Stimulated activated CD8-positive, alpha-beta memory T cell treated with anti-CD3 and anti-CD28 coated beads, Interleukin-12 subunit alpha, Interleukin-12 subunit beta, amount 100 ng/mL, for 4 hours (primary cell): ENCODE measurements at places on chromosomes 3 and 15.
A peak's percentile ranks its signal among the peaks of the same experiment; 100 is the strongest.

DNA sequence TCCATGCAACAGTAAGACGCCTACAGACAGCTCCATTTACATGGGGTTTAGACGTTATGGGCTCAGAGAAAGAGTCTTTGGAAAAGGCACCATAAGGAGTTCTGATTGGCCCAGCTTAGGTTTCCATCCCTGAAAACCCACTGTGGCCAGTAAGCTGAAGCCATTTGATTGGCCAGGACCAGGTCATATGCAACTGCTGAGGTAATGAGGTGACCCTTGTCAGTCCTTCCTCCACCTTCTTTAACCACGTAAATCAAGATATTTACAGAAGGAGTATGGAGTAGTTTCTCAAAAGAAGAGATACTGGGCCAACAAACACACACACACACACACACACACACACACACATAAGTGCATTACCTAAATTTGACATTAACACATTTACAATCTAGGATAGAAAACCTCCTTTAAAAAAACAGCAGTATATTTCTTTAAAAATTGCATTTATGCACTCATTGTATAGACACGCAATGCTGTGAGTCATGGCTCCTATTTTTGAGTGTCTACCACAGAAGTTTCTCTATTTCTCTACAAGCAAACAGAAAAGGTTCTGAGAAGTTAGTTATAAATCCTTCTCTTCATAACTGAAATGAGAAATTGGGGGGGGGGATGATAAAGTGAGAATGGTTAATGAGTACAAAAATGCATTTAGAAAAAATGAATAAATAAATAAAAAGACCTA lies 16.3 kb upstream of the MB21D2 start:
- DNase-seq: no peak

DNA sequence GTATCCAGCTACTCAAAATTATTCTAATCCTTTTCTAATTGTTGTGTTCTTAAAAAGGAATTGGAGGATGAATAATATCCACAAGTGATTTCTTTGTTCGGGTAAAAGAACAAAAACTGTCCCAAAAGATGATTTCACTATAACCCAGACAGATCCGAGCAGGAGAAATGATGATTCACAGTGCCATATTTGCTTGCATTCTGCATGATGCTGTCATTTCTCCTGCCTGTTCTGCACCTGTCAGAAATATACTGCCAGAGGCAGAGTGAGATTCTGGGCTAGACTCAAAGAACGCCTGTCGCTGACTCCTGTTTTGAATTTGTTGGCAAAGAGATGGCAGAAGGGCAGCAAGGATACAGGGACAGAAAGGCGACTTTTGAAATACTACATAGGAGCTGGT lies 34.7 kb upstream of the SLC24A5 start:
- DNase-seq: no peak

- DNase-seq: no peak
Observed at GRCh38 chr3:159366476-159366875, 564.6 kb downstream of the MFSD1 start.

DNA sequence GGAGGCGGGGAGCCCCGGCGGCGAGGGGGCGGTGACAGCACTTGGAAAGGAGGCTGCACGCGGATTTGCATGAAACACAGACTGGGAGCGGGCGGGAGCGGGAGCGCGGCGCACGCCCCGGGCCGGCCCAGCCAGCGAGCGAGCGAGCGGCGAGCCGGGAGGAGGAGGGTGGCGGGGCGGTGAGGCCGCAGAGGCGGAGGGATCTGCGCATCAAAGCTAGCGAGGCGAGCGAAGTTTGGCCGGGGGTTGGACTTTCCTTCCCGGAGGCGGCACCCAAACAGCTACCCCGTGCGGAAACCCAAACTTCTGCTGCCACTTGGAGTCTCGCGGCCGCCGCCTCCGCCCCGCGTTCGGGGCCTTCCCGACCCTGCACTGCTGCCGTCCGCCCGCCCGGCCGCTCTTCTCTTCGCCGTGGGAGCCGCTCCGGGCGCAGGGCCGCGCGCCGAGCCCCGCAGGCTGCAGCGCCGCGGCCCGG lies at the start of gene SMAD3:
Gene SMAD3, plus strand, starts transcription at position 72 of the 475 bp plus-strand sequence. CDS start 553 bp downstream, outside the sequence.
- peak; percentile 62 for DNase-seq

DNA sequence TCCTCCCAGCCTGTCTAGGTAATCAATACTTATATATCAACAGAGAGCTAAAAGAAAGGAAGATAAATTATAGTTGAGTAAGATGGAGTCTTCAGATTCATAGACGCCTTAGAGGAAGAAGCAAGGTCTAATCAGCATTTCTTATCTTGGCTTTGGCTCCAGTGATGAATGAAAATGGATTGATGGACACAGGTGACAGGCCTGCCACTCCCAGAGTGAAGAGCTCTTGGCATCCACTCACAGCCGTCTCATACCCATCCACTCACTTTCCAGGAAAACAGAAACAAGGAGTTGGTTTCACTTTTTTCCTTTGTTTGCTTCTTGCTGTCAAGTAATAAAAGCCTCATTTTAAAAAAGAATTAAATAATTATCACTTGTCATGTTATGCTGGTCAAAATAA lies 168.2 kb downstream of the MFSD1 start:
- DNase-seq: no peak

- DNase-seq: peak; percentile 72
Observed at GRCh38 chr3:52001443-52001974, 5.8 kb upstream of the RPL29 start.

DNA sequence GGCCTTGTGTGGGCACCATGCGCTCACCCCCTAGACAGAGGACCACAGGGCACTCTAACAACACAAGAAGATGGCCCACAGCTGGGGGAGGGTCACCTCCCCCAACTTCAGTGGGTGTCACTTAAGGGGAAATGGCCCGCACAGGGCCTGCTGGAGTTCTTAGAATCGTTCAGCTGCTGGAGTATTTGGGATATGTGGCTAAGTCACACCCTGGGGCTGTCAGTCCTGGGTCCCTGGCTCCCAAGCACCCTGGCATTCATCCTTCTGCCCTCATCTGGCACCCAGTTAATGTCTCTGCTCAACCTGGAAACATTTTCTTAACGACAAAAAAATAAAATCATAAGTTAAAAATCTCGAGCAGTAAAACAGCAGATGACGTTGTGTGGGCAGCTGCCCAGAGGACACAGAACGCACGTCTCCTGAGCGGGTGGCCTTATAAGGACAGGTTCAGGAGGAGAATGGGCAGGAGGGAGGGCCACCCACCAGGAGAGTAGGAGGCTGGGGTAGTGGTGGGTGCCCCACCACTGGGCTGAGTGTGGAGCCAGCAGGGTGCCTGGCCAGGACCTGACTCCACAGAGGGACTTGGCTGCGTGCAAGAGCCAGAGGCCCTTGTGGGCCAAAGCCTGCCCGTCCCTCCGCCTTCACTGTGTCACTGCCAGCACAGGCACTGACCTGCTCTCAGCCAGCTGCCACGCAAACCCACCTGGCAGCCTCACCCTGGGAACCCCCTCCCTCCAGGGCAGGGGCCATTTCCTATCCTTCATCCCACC lies 11.5 kb downstream of the KBTBD13 start:
- DNase-seq: no peak

DNA sequence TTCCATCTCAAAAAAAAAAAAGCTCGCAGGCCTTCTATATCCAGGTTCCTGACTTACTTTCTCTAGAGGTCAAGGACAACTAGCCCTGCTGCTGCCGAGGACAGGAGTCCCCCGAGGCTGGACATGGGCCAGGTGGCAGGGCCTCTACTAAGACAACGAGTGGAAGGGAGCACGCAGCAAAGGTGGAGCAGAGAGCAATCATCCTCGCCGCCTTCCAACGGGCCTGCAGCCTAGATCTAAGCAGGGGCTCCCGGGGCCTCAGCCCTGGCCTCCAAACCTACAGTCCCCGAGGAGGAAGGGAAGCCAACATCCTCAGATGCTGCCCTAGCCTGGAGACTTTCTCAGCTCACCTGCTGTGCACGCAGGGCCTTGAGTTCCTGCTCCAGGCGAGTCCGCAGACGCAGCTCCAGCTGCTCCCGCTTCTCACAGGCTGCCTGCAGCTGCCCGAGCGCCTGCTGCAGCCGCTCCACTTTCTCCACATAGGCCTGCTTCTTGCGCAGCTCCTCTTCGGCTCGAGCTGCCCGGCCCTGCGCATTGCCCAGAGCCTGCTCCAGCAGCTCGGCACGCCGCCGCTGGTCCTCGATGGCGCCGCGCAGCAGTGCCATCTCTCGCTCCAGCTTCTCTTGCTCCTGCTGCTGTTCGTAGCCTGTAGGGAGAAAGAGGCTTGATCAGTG lies 12.9 kb downstream of the AMOTL2 start:
- DNase-seq: no peak

- no peak for DNase-seq
Observed at GRCh38 chr3:12974819-12975218, 98.4 kb downstream of the IQSEC1 start.

DNA sequence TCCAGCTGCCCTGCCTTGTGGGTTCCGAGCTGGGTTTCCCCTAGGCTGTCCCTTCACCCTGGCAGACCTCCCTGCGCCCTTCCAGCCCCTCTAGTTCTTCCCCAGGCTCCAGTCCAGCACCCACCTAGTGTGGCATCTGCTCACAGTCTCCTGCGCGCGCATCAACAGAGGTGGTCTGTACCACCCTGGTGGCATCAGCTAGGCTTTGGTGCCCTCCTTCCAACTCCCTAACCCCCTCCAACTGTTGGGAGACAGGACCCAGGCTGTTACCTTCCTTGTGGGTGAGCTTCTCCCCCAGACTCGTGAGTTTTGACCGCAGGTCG lies 8.0 kb downstream of the CALML4 start:
- no peak for DNase-seq

GRCh38 chr3:71254281-71255057 lies 329.1 kb downstream of the FOXP1 start:
- no peak for DNase-seq

- DNase-seq: no peak
Observed at GRCh38 chr3:2861120-2861519, 249.1 kb downstream of the IL5RA start.

DNA sequence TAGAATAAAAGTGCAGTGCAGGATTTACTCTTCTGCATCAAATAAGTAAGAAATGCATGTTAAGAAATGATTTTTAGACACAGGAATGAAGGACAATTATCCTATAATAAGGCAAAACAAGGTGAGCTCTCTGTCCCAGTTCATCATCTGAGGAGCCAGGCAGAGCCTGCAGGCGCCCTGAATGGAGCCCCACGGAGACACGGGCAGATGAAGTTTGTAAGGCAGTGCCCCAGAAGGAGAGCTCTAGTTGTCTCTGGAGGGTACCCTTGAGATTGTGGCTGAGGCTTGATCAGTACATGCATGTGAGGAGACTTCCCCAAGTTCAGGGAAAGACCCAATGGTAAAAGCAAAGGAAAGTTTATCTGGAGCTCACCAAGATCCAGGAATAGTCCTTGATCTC lies 50.3 kb downstream of the ATP10A start:
- DNase-seq: no peak

- DNase-seq: no peak
Observed at GRCh38 chr3:195763843-195764825, 43.4 kb downstream of the MUC20 start.

GRCh38 chr3:139534992-139535879 lies 4.3 kb downstream of the RBP1 start:
- DNase-seq: no peak

DNA sequence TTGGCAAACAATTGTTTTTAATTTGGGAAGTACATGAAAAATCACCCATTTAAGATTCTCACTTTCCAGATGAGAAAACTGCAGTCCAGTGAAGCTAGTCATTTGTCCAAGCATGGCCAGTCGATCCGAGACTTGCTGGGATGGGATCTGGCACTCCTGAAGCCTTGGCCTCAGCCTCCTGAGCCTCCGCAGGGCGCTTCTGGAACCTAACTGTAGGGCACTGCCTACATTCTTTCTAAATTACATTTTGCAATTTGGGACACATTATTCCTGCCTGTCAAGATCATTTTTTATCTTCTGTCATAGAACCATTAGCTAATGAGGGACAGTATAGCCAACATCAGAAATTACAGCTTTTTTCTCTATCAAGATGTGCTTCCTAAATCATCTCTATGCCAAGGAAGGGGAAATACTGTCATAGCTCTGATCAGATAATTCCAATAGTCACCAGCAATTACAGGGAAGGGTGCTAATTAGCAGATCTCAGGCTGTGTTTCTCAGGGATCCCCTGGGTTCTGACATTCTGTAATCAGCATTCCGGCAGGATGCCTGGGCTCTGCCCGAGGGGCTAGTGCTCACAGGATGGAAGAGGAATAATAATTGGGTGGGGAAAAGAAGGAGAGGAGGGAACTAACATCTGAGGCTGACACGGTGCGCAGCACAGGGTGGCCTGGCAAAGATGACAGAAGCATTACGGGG lies 28.3 kb downstream of the ANAPC13 start:
- no peak for DNase-seq

DNA sequence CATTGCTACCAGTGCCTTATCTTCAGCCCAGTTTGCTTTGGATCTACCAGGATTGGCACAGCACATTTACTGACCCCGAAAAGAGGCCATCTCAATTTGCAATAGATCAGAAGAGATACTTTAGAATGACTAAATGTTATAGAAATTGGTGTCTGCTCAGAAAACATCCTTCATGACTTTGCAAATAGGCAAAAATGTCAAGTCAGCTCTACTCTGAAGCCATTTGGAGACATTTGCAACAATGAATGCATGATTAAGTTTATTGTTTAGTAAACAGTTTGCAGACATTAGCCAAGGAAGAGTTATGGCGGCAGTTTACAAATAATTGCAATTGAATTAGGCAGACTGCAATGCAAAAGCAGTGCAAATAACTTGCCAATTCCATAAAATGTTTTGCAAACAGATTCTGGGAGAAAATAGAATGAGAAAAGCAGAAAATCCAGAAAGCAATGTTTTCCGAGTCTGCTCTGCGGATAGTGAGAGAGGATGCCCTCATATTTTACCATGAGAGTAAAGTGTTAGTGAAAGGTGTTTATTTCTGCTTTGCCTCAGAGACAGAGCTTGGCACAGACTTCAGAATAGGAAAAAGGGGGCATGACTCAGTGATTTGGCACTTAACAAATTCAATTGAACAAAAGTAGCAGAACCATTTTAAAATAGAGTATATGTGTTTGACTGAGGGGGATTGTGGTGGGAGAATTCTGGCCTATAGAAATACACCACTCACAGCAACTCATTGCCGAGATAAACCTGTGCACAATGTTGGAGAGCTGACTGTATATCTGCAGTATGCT lies 334.9 kb upstream of the NR2F2 start:
- DNase-seq: no peak

GRCh38 chr3:141796081-141796888 lies 33.1 kb downstream of the GRK7 start:
- DNase-seq: peak; percentile 55

DNA sequence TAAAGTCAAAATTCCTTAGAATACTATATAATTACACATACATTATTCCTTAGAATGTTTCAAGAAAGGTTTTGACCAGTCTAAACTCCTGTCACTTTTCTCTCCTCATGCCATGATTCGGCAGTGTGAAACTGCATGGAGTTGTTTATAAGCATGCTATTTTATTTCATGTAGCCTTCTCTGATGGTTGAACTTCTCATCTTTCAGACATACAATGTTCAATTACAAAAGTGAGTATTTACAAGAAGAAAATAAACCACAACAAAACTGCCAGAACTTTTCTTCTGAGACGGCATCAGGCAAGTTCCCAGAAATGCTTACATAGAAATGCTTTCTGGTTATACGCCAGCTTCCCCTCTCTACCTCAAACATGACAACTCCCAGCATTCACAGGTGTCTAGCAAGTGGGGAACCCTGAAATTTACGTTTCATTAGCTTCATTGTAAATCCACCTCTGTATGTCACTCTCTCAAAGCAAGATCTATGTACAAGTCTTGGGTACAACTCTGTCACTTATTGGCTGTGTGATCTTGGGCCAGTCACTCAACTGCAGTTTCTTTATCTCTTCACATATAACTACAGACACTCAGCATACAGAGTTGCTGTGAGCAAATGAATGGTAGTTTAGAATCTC lies 42.7 kb downstream of the HDGFL3 start:
- DNase-seq: no peak
